ENCODE measurements at places on chromosomes 6 and 20.

DNA sequence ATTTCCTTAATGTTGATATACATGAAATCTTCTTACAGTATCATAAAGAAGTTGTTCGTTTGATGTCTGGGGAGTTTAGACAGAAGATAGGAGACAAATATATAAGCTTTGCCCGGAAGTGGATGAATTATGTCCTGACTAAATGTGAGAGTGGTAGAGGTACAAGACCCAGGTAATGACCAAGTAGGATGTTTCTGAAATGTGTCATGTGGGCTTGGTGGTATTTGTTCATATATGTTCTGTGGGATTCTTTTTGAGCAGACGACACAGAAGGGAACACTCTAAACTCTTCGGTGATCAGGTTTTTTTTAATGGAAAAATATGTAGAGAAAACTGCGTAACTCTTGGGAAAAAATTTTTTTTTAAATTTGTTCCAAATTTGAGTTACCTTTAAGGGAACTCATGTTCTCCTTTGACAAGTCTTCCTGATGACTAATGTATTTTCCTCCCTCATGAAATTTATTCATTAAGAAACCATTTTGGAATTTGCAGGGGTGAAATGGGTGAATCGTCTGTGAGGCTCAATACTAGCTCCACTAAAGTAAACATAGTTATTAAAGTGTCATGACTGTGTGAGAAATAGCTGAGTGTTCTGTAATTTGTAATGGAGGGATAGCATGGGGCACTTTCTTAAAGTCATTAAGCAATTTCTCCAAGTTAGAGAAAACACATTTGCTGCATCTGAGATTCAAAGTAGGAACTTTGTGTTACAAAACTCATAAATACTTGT is 100.6 kb downstream of the MAP3K4 start:
- DNase-seq: no peak

DNA sequence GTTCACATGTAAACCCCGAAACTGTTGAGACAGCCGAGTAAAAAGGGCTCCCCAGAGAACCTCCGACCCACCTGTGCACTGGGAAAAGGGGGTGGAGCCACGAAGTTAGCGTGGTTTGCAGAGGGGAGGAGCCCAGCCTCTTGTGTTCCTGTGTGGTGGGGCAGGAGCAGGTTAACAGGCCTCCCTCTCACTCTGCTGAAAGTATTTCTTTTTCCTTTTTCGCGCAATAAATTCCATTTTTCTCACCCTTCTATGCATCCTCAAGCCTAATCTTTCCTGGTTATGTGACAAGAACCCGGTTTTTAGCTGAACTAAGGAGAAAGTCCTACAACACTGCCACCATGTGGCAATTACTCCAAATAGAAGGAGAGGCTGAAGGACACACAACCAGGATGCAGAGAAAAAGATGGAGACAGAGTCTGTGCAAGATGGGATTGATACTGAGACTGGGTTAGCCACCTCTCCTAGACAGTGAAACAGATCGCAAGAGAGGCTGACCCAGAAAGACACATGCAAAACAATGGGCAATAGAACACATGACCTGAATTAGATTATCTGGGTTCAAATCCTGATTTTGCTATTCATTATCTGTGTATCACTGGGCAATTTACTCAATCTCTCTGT is 168.7 kb upstream of the PRSS16 start:
- DNase-seq: peak; percentile 53

GRCh38 chr6:145063091-145063490 is 672.2 kb downstream of the EPM2A start:
- DNase-seq: no peak

DNA sequence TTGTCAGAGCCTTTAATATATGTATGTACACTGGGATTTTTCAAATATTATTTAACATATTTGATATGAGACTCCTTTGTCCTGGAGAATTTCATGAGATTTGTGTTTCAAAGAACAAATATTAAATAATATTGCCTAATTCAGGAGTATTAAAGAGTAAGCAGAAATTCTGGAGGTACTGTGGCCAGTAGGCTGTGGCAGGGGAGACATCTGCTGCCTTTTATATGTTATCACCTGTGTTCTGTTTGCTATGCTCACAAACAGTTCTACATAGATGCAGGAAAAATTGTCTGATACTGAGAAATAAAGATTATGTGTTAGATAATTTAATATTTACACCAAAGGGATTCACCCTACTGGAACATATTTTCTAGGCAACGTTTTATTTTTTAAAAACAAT is 395.4 kb upstream of the SLC35B3 start:
- no peak for DNase-seq

- no peak for DNase-seq
Measured at GRCh38 chr6:137799950-137800568, 67.0 kb upstream of the TNFAIP3 start.

- DNase-seq: no peak
Measured at GRCh38 chr6:30664994-30665767, 7.6 kb downstream of the DHX16 start.

GRCh38 chr6:126661646-126662045 is 321.7 kb downstream of the CENPW start:
- no peak for DNase-seq

Measured in endothelial cell (in vitro differentiated cells).